Activated T-helper 9 cell treated with anti-CD3 and anti-CD28 coated beads, Interleukin-2, amount 50 U/mL, for 16 hours (primary cell): ENCODE measurements at places on chromosomes 3 and 15.

DNA sequence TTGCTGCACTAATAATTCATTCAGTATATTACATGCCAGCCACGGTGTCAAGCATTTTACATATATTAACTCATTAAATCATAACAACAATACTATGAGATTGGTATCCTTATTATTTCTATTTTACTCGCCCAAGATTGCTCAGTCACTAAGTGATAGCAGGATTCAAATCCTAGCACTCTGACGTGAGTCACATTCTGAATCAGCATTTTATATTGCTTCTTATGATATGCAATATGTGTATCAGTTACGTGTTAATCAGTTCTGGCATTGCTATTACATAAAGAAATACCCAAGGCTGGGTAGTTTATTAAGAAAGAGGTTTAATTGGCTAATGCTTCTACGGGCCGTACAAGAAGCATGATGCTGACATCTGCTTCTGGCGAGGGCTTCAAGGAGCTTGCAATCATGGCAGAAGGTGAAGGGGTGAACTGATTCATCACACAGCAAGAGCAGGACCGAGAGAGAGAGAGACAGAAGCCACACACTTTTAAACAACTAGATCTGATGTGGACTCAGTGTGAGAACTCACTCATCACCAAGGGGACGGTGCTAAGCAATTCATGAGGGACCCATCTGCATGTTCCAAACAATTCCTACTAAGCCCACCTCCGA is 166.5 kb upstream of the TMCO5A start:
- no peak for DNase-seq

DNA sequence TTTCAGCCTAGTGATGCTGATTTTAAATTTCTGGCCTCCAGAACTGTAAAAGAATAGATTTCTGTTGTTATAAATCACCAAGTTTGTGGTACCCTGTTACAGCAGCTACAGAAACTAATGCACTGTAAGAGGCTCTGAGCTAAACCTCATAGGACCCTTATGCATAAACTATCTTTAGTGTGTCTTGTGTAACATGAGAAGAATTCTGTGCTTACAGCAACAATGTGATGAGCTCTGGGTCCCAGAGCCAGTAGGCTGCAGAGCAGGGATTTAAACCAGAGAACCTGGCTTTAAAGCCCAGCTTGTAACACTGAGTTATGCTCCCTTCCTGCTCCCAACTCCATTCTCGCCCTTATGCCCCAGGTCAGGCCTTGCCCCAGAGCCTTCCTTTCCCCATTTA is 113.1 kb downstream of the THSD4 start:
- DNase-seq = no peak

DNA sequence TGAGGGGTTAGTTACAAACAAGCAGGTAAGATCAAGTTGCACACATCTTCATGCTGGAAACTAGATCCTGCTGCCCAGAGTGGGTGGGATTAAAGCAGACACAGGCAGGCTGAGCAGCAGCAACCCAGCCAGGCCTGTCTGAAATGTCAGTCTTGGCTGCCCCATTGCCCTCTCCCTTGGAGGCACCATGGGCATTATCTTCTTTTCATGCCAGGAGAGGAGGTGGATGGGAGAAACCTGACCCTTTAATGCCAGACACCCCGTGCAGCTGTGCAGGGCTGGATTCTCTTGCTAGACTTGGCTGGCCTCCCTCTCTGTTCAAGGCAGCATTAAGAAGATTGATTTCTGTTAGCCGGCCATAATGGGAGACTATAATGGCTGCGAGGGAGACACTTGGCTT is 23.0 kb upstream of the EPHB1 start:
- no peak for DNase-seq

GRCh38 chr3:11529281-11529680 is 114.4 kb downstream of the VGLL4 start:
- no peak for DNase-seq

DNA sequence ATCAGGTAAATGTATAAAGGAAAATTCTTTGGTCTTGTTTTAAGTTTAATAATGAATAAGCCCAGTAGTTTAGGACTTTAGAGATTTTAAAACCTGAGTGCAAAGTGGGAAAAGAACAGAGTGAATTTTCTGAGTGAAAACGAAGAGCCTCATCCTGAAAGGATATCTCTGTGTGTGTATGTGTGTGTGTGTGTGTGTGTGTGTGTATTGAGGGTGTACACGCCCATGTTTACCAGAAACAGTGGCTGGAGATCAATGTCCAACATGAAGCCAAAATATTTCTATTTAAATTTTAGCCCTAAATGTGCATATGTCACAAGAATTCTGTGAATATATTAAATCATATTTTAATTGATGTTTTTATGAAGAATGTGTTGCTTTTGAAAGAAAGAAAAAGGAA is 549.9 kb downstream of the CADM2 start:
- no peak for DNase-seq

DNA sequence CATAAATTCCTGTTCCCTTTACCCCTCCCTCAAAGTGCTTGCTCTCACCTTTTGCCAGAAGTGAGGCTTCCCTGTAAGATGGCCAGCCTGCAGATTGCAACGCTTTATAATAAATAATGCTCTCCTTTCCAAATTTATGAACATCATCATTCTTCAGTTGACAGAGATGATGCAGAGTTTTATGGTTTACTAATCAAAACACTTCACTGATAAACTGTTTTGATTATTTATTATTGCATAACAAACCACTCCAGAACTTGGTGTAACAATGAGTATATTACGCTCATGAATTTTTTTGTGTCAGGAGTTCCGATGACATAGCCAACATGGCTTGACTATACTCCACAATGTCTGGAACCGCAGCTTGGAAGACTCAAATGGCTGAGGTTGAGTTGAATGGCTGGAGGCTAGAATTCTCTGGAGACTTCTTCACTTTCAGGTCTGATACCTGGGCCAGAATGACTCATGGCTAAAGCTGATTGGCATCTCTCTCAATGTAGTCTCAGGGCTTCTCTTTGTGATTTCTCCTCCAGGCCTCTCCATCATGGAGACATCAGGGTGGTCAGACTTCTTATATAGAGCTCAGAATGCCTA is 27.3 kb upstream of the TGFBR2 start:
- no peak for DNase-seq

- DNase-seq = peak; percentile 5
Observed at GRCh38 chr3:124584552-124585391, 145.5 kb upstream of the UMPS start.

- no peak for DNase-seq
Observed at GRCh38 chr15:25733856-25734679, 129.1 kb downstream of the ATP10A start.

DNA sequence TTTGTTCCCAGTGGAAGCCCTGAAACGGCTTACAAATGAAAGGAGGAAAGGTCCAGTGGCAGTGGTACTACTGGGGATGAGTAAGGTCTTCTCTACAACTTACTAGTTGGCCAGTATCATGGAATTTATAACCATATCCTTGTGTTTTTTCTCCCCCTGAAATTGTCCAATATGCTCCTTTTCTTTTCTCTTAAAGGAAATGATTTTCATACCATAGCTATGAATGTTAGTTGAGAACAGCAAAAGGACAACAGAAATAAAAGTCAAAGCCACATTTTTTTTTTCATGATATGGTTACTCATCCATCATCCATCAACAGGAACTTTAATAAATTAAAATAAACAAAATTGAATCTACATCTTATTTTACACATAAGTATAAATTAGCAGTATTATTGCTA is 450.4 kb downstream of the MFSD1 start:
- no peak for DNase-seq

- DNase-seq = no peak
Observed at GRCh38 chr3:52196977-52197376, 983 bp upstream of the ALAS1 start.

- DNase-seq = no peak
Observed at GRCh38 chr3:143605233-143605950, 242.9 kb downstream of the SLC9A9 start.
